Cortex of kidney (tissue), 1 donor: ENCODE measurements at places on chromosomes 16 and 17.

GRCh38 chr17:35892091-35893035, 12.2 kb upstream of the CCL5 start:
- no peak for DNase-seq

DNA sequence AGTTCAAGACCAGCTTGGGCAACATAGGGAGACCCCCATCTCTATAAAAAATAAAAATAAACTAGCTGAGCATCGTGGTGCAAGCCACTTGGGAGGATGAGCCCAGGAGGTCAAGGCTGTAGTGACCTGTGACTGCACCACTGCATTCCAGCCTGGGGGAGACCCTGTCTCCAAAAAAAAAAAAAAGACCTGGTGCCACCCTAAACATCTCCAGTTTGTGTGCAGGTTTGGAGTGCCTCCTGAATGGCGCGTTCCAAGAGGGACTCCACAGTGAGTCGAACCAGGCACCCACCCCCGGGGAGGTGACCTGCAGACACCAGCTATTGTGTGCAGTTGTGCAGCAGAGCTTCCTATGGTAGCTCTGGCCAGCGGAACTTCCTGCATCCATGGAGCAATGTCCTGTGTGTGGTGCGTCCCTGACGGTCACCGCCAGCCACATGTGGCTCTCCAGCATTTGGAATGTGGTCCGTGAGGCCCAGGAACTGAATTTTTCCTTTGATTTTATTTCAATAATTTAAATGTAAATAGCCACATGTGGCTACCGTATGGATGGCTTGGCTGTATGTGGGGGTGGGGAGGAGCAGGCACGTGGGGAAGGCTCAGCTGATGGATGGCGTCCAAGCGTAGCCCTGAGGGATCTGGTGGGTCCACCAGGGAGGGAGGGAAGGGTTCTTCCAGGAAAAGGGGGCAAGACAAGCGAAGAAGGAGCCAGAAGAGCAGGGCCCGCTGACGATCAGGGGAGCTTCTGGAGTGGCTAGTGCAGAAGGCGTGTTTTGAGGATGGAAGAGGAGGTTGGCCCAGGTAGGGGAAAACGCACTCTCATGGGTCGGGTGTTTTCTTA, 107.1 kb upstream of the GSE1 start:
- DNase-seq: no peak

DNA sequence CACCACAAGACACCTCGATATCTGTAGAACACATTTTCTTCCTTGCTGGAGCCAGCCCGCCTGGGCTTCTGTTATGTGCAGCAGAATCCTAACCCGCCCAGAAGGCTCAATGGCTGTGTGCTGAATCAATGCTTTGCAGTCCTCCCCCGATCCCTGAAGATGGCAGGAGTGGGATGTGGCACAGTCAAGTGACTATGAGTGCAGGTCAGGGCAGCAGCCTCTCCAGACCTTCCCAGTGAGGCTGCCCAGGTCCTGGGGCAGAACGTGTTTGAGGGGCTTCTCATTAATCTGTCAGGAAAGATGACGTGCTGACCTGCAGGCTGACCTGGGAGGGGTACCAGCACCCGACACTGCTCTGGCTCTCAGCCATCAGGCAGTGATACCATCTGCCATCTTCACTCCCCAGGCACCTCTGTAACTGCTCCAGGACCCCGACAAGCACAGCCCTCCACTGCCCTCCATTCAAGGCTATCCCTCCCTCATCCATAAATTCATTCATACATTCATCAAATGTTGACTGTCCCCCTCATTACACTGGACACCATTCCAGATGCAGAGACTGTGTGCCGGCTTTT, 35.2 kb downstream of the LRRC75A start:
- no peak for DNase-seq

- no peak for DNase-seq
Measured at GRCh38 chr16:57071831-57072582, 20.4 kb upstream of the CPNE2 start.

GRCh38 chr17:53736516-53737240, 86.0 kb upstream of the KIF2B start:
- no peak for DNase-seq

DNA sequence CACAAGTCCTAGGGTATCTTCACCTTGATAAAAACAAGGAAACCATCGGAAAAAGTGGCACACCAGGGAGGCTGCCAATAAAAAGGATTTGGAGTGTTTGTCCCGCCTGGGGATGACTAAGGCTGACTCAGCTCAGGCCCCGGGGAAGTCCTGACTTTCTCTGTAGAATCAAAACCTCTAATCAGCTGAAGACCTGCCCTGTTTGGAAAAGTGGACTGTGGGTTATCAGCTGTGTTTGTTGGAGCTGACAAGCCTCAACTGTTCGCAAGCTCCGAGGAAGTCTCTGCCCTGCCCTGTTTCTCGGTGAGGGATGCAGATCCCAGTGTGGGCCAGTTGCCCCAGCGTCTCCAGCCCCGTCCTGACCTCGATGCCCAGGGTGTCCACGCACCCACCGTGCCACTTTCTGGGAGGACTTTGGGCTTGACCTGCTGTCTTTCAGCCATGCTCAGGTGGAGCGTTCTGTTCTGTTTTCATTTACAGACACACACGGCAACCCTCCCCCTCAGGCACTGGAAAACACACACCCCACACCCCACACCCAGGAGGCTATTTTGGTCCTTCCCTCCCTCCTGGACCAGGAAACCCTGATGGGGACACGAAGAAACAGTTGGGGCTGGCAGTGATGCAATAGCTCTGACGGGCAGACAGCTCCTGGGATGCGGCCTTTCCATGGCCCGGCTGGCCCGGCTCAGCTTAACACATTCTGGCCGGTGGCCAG, 27.6 kb upstream of the PITPNA start:
- no peak for DNase-seq

- no peak for DNase-seq
Measured at GRCh38 chr17:78568494-78569115, 8.6 kb downstream of the DNAH17 start.

- DNase-seq: no peak
Measured at GRCh38 chr17:44906010-44906646, 6.9 kb upstream of the EFTUD2 start.

DNA sequence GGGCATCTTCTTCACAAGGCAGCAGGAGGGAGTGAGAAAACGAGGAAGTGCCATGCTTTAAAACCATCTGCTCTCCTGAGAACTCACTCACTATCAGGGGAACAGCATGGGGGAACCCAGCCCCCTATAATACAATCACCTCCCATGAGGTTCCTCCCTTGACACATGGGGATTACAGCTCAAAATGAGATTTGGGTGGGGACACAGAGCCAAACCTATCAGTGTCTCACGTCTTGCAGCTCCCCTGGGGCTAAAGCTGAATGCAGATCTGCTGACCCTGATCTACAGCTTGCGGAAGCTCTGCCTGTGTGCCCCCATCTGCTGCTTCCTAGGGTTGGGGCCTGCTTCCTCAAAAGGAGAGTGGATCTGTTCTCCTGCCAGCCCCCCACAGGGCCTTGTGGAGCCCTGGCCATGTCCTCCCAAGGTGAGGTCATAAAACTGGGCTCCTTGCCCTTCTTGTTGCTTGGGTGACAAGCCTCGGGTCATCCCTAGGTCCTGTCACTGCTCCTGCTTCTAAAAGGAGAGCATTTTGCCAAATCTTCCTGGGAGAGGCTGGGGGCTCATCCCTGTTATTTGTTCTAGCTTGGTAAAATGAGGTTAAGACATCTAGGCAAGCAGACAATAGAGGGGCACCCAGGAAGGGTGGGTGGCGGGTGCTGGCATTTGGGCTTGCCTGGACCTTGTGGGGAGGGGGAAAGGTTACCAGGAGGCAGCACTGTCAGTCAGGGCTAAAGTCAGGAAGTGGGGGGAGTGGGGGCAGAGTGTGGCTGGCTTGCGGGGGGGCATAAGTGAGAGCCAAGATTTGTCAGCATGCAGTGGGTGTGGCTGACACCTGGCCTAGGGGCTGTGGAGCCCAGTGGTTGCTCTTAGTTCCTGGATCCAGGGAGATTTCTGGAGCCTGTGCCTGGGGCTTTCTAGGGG, 16.0 kb downstream of the KRT33A start:
- DNase-seq: no peak

DNA sequence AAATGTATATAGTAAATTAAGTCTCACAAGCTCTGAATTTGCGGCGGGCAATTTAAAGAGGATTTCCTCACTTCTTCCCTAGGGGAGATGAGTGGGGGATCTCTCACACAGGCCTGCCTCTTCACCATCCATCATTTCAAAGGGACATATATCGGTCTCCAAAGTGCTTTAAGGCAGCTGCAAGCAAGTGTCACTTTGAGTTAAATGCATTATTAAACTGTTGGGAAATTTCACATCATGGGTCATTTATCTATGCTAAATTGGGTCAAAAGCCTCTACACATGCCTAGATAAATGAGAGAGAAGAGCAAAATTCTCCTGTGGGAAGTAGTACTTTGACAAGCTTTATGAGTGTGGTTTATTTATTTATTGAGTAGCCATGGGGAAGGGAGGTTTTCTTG, 1106.1 kb upstream of the GOT2 start:
- DNase-seq: no peak

DNA sequence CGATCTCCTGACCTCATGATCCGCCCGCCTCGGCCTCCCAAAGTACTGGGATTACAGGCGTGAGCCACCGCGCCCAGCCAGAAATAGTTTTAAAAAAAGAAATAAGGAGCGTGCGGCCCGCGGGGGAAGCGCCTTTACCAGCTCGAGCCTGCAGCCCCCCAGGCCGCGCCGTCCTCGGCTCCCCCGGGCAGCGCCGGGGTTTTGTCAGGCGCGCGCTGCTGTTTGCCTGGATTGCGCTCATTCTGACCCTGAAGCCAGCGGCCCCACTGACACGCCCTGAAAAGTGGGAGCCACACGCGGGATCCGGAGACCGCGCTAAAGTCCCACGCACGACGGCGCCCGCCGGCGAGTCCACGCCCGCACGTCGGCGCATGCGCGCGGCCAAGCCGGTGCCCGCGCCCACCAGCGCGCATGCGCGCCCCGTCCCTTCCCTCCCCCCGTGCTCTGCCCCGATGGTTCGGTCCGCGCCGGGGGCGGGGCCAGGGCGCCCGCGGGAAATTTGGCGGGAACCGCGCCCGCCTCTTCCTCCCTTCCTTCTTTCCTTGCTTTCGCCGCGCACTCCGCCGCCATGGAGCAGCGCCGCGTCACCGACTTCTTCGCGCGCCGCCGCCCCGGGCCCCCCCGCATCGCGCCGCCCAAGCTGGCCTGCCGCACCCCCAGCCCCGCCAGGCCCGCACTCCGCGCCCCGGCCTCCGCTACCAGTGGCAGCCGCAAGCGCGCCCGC, at the start of gene CDT1:
CDT1 (plus strand) TSS at position 526 of the 724 bp plus-strand sequence; CDS start at position 569, 43 bp downstream.
- no peak for DNase-seq

DNA sequence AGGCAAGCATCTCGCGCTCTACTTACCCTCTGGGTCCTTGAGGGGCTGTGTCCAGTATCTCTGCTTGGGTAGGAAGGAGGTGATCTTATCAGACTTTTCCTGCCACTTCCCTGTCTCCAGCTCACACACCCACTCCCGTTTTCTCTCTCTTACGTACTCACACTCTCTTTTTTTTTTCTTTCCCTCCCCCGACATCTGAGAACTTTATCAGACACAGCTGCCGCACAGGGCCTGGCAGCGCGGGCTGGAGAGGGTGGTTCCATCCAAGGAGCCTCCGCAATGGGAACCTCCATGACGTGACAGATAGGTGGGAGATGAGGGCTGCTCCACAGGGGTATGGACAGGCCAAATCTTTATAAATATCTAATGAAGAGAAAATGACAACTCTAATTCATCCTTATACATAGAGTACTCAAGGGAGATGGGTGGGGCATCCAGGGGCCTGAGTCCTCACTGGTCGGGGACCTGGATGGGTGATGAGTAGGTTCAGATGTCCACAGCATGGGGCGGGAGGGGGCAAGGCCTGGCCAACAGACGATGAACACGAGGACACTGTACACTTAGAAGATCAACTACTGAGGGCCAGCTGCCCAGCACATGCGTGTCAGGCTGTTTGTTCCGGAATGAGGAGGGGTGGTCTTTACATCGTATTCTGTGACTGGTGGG, 23.3 kb downstream of the MINK1 start:
- DNase-seq: no peak

GRCh38 chr16:28875134-28876018, 2.9 kb upstream of the ATP2A1 start:
- DNase-seq: no peak

DNA sequence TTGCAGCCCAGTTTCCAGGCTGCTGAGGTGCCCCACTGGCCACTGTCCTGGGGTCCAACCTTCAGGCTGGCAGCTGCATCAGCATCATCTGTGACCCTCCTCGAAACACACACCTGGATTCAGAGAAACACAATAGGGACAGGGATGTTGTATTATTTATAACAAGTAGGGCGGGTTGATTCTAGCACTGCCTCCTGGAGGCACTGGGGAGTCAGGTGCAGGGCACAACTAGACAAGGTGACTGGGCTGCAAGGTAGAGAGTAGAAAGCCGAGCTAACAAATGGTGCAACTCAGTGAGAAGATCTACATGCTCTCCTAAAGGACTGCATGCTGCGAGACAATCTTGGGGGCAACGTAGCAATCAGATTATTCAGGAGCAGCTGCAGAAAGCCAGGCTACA, 317.3 kb downstream of the SLC39A11 start:
- DNase-seq: no peak

- DNase-seq: no peak
Measured at GRCh38 chr17:1769822-1770477, 8.1 kb downstream of the SERPINF1 start.

- DNase-seq: no peak
Measured at GRCh38 chr17:228951-229708, 47.7 kb upstream of the DOC2B start.

DNA sequence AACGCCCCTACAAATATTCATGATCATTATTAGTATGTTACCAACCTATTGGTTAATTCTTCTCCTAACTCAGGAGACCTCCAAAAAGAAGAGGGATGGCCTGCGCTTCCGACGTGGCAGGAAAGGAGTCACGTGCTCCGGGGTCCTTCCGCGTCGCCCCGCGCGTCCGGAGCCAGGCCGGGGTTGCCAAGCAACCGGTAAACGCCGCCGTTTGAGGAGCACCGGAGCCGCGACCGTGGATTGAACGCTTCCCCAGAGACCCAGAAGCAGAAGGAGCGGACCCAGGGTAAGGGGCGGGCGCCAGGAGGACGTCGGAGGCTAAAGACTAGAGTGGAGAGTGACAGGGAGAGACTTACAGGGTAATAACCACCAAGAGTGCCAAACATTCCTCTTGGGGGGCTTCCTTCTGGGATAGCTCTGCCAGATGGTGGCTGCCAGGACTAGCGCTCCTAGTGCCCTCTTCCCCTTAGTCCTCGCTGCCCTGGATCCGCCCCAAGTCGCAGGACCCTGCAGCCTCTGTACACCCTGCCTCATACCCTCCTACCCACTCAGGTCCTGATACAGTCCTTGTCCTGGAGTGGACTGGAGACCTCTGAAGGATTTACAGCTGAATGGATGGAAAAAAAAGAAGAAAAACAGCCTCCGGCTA, at the start of gene DNAI2:
DNAI2 (plus strand) TSS at position 175 of the 649 bp plus-strand sequence. CDS start 7,584 bp downstream, outside the sequence.
- DNase-seq: no peak

- DNase-seq: no peak
Measured at GRCh38 chr17:59863616-59864015, 29.1 kb downstream of the TUBD1 start.

- DNase-seq: no peak
Measured at GRCh38 chr16:87150681-87151280, 166.4 kb downstream of the C16orf95 start.

- no peak for DNase-seq
Measured at GRCh38 chr16:8767176-8767575, 30.3 kb downstream of the TMEM186 start.
